T1000 (cell line): ENCODE measurements at places on chromosomes 6 and 20.
A peak's percentile ranks its signal among the peaks of the same experiment; 100 is the strongest.

- DNase-seq: no peak
Observed at GRCh38 chr20:44489931-44490330, 14.3 kb downstream of the TTPAL start.

DNA sequence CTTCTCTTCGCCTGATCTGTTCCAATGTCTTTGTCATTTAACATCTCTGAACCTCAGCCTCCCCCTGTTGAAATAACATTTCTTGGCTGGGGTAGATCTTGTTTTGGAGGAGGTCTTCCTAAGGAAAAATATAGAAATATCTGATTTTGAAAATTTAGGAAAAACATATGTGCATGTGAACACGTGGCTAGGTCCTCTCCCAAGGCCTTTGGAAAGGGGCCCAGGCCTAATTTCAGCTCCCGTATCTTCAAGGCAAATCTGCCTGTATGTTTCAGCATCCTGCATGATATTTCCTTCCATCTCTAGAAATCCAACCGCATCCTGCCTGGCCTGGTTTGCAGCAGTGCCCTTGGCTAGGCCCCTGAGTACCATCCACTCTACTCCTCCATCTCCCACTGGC, 261.2 kb downstream of the PHACTR1 start:
- DNase-seq: no peak

- DNase-seq: no peak
Observed at GRCh38 chr6:100267721-100268123, 197.0 kb downstream of the SIM1 start.

DNA sequence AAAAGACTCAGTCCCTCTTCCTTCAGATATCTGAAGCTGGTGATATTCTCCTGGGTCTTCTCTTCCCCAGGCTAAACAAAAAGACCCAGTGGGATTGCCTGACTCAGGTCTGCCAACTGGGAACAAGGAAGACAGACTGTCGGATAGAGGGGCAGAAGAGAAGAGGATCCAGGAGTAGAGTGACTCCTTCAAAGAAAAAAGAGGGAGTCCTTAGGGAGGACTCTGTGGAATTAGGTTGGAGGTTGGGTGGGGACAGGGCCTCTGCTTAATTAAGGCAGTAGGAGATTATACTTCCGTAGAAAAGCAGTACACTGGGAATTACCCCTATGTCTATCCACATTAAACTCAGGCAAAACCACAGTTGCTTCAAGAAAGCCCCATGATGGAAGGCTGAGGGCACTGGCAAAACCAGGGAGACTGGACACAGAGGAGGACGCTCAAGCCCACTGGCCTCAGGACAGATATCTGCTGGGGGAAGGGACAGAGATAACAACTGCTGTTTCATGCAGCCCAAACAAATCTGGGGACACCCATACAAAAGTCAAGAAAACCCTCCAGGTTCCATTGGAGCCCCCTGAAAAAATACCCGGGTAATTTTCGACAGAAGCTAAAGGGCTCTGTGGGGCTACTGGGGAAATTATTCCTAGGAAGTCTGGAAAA, 5.7 kb downstream of the BCL2L1 start:
- DNase-seq: no peak

GRCh38 chr6:46584586-46584985, 68.0 kb downstream of the CYP39A1 start:
- no peak for DNase-seq

- peak; percentile 4 for DNase-seq
Observed at GRCh38 chr6:100475554-100476320, 11.0 kb upstream of the SIM1 start.

DNA sequence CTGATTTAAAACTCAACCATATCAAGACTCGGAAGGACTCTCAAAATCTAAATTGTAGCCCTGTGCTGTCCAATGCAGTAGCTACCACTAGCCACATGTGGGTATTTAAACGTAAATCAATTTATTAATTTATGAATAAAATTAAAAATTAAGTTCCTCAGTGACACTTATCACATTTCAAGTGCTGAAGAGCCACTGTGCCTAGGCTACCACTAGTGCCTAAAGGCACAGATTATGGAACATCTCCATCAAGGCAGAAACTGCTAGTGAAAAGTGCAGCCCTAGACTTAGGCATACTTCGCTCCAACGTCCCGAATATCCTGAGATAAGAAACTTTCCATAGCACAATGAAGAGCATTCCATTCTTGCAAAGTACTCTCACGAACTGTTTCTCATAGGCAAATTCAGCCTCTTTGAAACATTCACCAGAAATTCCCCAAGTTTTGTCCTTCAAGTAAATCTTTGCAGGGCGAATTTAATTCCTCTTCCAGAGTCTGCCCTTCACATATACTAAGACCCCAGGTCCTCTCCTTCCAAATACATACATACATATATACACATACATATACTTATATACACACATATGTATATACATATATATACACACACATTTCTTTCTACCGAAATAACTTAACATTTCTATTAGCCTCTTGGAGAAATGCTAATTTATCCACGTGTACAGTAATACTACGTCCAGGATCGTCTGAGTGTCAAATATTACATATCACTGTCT, 1.3 kb downstream of the SUPT3H start:
- no peak for DNase-seq

GRCh38 chr6:123913863-123914262, 110.2 kb downstream of the NKAIN2 start:
- DNase-seq: no peak

DNA sequence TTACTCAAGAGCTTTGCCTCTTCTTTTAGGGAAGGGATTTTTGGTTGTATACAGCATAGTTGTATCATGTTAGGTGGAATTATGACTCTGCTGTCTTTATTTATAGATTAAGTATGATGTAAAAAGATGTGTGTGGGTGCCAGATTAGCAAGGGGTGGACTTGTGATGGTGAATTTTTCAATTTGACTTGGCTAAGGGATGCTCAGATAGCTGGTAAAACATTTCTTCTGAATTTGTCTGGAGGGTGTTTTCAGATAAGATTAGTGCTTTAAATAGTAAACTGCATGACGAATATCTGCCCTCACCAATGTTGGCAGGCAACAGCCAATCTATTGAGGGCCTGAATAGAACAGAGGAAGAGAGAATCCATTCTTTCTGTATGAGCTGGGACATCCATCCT, 173.3 kb upstream of the TNFAIP3 start:
- no peak for DNase-seq

DNA sequence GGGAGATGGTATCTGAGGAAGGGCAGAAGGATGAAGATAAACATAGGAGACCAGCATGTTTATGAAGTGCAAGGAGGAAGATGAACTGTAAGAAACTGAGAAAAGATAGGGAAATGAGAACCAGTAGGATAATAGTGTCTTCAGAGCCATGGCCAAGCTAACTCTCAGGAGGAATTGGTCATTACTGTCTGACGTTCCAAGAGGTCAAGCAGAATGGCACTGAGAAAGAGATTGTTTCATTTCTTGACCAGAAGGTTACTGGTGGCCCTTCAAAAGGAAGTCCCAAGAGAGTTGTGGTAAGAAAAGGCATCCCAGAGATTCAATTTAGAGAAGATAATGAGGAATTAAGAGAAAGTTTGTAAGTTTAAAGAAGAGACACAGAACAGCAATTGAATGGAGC, 47.5 kb downstream of the EYA4 start:
- no peak for DNase-seq

- DNase-seq: no peak
Observed at GRCh38 chr6:158797331-158798310, 21.5 kb downstream of the EZR start.

GRCh38 chr6:143620447-143620846, 57.3 kb upstream of the PHACTR2 start:
- no peak for DNase-seq

DNA sequence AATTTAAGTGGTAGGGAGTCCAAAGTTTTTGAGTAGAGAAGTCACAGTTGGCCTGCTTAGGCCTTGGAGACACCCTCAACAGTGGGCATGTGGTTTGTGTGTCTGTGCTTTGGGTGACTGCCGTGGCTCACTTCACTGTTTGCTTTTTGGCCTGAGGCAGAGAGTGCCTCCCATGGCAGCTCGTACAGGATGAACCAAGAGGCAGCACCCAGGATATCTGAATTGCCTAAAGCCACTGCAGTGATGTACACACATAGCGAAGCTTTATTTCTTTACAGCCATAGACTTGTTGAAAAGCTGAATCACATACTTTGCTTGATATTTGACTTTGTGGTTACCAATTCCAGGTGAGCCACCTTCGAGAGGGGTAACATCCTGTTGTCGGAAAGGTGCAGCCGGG, 21.6 kb downstream of the RREB1 start:
- DNase-seq: no peak

DNA sequence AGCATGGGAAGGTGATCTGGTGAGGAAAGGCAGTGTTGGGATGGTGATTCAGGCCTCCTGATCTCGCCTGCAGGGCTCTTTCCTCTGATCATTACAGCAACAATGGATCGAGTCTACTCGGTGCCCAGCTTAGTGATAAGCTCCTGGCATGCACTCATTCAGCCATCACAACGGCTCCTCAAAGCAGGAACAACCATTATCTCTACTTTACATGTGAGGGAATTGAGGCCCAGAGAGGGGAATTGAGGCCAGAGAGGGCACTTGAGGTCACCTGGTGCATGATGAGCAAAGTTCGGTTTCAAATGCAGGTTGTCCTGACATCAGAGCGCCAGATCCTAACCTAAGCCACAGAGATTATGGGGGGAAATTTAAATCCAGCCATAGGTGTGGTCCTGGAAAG, 42.0 kb upstream of the BPIFA2 start:
- no peak for DNase-seq

DNA sequence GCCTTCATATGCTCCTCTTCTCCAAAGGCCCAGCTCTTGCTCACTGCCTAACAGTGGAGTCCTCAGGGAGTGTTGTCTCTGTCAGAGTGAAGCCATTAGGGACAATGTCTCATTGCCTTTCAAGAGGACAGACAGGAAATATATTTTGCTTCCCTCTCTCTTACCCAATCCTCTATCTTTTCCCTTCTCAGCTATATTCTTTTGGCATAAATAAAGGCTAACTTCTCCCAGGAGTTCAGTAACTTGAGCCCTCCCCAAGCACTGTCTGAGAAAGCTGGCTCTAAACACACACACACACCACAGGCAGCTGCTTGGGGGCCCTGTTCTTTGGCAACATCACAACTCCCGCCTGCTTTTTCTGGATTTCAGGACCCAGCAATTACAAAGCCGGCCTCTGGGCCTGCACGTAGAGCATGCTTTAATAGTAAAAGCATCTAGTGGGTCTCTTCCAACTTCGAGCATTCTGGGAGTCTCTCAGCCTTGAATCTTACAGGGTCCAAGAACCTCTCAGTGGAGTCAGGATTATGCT, 34.7 kb upstream of the LAMA4 start:
- DNase-seq: no peak

- no peak for DNase-seq
Observed at GRCh38 chr6:70844301-70844700, 112.6 kb downstream of the B3GAT2 start.

DNA sequence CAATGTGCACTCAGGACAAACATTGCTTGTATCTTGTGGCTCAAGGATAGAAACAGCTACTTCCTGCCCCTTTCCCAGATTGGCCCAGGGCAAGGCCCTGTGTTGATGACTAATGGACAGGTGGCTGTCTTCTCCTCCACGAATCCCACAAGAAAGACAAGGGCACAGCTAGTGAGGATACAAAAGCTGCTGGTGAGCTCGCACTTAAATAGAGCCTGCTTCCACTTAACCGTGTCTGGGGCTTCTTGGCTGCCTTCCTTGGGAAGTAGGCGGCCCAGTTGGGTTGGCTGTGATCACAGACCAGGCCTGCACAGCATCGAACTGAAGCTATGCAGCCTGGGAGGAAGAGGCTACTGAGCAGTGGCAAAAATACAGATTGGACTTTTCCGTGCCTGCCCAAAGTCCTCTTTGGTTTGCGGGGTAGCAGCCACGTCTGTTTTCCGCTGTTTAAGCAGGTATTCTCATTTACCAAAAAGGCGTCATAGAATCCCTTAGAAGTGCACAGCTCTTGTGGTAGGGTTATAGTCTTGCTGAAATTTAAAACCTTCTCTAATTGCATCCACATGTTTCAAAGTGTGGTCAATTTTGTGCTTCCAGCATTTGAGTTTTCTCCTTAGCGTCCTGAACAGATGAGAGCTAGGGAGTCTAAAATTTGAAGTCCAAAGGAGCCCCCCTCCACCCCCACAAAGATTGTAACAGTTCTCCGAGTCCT, 23.0 kb upstream of the NAA20 start:
- DNase-seq: no peak

GRCh38 chr20:50191544-50192363, 1.1 kb downstream of the CEBPB start:
- no peak for DNase-seq

- DNase-seq: no peak
Observed at GRCh38 chr6:1615853-1616420, 6.2 kb downstream of the FOXC1 start.

- DNase-seq: no peak
Observed at GRCh38 chr6:157831424-157832249, 8.6 kb downstream of the SNX9 start.

DNA sequence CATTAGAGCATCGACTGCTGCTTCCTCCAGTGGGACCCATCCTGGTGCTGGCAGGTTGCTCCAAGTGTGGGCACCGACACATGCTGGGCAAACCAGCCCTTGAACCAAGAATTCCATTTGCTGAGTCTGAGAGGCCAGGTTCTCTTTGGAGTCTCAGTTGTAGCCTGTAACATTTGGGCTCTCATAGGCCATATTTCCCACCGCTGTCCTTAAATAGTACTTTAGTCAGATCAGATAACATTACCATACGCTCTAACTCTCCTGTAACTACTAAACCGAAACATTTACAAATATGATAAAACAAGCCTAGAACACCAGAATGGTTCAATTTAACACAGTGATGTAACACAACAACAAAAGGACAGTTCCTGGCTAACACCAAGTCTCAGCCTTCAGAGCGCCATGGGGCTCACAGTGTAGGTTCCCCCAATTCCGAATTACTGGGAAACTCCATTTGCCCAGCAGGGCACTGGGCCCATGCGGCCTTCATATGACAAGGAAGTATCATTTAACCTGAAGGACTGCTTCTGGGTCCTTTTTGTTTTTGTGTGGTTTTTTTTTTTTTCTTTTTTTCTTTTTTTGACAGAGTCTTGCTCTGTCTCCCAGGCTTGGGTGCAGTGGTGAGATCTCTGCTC, 28.4 kb upstream of the CD93 start:
- no peak for DNase-seq

DNA sequence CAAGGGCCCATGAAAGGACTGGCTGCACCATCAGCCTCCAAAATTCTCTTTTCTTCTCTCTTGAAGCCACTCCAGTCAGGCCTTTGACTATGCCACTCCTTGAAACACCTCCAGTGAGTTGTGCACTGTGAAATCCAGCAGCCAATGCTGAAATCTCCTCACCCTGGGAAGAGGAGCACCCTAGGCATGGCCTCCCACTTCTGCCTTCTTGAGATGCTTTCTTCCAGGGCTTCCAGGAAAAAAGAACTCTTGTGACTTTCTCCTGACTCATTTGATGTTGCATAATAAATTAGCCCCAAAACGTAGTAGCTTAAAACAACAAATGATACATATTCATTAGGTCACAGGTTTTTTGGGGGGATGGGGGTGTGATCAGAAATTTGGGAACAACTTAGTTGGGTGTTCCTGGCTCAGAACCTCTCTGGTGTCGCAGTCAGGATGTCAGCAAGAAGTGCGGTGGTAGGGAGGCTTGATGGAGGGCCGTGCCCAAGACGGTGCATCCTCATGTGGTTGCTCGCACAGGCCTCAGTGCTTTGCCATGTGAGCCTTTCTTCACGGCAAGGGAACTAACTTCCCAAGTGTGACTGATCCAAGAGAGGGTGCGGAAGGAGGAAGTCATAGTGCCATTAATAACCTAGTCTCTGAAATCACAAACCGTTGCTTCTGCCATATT, 12.1 kb downstream of the NCR2 start:
- DNase-seq: no peak
